Naive thymus-derived CD8-positive, alpha-beta T cell (primary cell): ENCODE measurements at places on chromosomes 6 and 20. TPM values are rescaled to one million over a fixed set of nuclear protein-coding genes. Genes with fewer than 3 reads are reported as not detected.

The APCDD1L gene
- not detected for total RNA-seq

GRCh38 chr6:42813074-42813645 is 31.3 kb downstream of the BICRAL start:
- no peaks in the 10 kb centered on the region for H3K27me3 ChIP-seq
- no peak for DNase-seq
- no peak overlapping the region for H3K4me3 ChIP-seq
- H3K27ac ChIP-seq, result no peak overlapping the region
- H3K4me1 ChIP-seq, result peaks cover 5% of the 10 kb centered on the region
- H3K36me3 ChIP-seq, result peaks cover 7% of the 10 kb centered on the region

DNA sequence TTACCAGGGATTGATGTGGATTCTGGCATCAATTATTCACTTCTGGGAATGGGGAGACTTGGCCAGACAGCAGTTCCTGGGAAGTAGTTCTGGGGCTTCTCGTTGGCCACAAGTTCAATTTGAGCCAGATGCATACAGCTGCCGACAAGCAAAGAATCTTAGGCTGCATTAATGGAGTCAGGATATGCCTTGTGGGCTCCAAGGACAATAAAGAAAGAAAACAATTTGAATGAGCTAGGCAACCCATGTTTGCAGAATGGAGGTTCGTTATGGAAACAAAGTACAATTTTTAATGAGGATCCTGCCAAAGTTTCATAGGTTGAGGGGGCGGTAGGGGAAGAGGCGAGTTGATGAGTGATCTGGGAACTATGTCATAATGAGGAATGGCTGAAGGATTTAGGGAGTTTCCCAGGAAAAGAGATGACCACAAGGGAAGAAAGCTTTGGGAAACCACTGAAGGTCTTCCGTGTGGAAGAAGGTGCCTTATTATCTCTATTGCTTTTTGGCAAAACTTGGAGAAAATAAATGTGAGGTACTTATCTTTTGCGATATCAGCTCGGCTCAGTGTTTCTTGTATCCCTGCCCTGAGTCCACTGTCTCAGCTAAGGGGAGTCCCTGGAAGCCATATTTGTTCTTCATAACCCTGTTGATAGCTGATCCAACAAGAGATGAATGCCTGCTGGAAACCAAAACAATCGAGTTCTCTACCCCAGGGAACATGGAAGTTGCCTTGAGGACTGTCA is 181.0 kb upstream of the ZNF217 start:
- DNase-seq, result no peak
- no peak overlapping the region for H3K4me3 ChIP-seq
- no peaks in the 10 kb centered on the region for H3K36me3 ChIP-seq
- no peaks in the 10 kb centered on the region for H3K27me3 ChIP-seq

DNA sequence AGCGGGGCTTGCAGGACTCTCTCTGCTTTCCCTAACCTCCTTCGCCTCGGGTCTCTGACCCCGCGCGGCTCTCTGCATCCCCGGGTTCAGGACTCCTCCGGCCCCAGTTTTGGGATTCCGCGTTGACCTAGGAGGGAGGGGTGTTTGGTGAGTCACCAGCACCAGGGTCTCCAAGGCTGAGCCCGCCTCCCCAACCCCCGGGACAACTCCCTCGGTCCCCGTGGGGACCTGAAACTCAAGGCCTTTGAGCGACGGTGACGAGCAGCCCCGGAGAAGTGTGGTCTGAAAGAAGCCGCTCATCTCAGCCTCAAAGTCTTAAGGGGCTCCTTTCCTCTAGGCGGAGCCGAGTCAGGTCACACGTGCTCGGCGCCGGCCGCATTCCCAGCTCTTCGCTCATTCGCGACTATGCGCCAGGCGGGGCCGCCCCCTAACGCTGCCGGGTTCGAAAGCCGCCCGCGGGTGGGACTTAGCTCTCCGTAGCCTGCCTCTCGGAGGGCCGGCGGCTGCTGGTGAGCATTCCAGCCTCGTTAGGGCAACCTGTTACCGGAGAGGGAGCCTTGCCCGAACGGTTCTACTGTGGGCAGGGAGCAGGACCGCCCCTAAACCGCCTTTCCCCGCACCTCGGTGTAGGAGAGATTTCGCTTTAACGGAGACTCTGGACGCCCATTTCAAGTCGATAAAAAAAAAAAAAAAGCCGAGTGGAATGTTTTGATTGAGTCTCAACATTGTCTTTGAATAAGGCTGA is 3.0 kb upstream of the PRDM13 start:
- DNase-seq, result no peak
- H3K36me3 ChIP-seq, result peaks cover 2% of the 10 kb centered on the region
- H3K27me3 ChIP-seq, result peaks cover 61% of the 10 kb centered on the region
- no peak overlapping the region for H3K27ac ChIP-seq
- H3K4me1 ChIP-seq, result peaks cover 35% of the 10 kb centered on the region

GRCh38 chr6:130027948-130028347 is 9.6 kb downstream of the L3MBTL3 start:
- peak overlapping the region; percentile 92 for H3K27ac ChIP-seq
- no peaks in the 10 kb centered on the region for H3K27me3 ChIP-seq
- peaks cover 70% of the 10 kb centered on the region for H3K4me1 ChIP-seq

DNA sequence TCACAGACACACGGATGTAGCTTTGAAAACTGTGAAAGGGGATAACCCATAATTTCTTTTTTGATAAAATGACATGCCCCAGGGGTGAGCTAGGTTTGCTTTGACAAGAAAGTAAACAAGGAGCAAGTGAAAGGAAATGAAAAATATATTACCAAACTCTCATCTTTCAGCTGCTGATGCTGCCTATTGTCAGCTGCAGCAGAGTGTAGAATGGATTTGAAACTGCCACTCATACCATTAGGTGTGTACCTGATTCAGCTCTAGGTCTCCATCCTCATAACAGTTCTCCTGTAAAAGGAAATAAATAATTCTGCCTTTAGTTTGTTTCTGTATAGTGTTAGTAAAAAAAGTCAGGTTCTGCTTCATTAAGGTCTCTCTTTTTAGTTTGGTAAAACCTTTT is 415.1 kb upstream of the MARCKS start:
- H3K27ac ChIP-seq, result no peak overlapping the region
- H3K36me3 ChIP-seq, result no peaks in the 10 kb centered on the region
- no peaks in the 10 kb centered on the region for H3K27me3 ChIP-seq
- no peak for DNase-seq
- no peaks in the 10 kb centered on the region for H3K4me1 ChIP-seq

The CALHM6 gene
- 4.8 TPM for total RNA-seq

The FAM83C gene
- not detected for total RNA-seq

GRCh38 chr6:119346936-119347335 is 2.6 kb downstream of the MAN1A1 start:
- no peaks in the 10 kb centered on the region for H3K27me3 ChIP-seq
- H3K36me3 ChIP-seq, result no peaks in the 10 kb centered on the region
- peaks cover 72% of the 10 kb centered on the region for H3K4me1 ChIP-seq
- peak overlapping the region; percentile 90 for H3K27ac ChIP-seq
- no peak for DNase-seq

GRCh38 chr20:1838556-1839279 is 56.5 kb upstream of the SIRPA start:
- peaks cover 16% of the 10 kb centered on the region for H3K27me3 ChIP-seq
- no peak for DNase-seq
- H3K36me3 ChIP-seq, result no peaks in the 10 kb centered on the region

DNA sequence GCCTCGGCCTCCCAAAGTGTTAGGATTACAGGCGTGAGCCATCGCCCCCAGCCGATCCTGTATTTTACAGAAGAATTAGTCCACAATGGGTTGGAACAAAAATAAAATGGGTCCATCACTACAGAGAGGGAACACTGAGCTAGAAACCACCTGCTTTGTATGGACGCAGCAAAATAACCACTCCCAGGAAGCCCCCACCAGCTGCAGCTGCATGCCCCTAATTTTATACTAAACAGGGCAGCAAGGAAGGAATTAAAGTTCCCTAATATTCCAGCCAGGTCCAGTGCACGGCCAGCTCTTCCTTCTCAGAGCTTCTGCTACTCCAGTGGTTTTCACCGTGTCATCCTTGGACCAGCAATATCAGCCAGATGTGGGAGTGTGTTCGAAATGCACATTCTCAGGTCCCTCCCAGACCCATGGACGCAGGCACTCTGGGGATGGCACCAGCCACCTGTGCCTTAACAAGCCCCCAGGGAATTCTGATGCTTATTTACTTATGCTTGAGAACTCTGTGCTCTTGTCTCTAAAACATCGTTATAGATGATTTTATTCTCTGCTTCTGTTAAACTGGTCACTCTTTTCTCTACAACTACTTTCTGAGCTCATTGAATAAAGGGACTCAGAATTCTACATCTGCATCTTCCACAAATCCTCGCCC is 189.5 kb upstream of the SLC24A3 start:
- H3K36me3 ChIP-seq, result peaks cover 3% of the 10 kb centered on the region
- H3K27ac ChIP-seq, result no peak overlapping the region
- H3K4me1 ChIP-seq, result no peaks in the 10 kb centered on the region

DNA sequence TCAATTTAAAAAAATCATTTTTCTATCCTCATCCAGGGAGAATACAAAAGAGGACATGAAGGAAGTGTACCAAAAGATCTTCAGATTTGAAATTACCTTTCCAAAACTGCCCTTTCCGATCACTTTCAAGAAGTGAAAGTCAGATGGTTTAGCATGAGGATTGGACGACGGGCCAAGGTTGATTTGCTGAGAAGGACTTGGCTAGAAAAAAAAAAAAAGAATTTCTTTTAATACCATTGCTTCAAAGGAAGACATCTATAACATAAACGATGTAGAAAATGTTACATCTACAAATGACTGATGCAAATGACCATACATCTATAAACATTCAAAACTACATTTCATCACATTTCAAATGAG is 120.9 kb upstream of the SLC2A12 start:
- peaks cover 4% of the 10 kb centered on the region for H3K36me3 ChIP-seq
- H3K4me3 ChIP-seq, result peak overlapping the region; percentile 96
- H3K4me1 ChIP-seq, result peaks cover 29% of the 10 kb centered on the region
- no peak for DNase-seq
- no peaks in the 10 kb centered on the region for H3K27me3 ChIP-seq

The PHACTR3 gene
- total RNA-seq, result not detected

DNA sequence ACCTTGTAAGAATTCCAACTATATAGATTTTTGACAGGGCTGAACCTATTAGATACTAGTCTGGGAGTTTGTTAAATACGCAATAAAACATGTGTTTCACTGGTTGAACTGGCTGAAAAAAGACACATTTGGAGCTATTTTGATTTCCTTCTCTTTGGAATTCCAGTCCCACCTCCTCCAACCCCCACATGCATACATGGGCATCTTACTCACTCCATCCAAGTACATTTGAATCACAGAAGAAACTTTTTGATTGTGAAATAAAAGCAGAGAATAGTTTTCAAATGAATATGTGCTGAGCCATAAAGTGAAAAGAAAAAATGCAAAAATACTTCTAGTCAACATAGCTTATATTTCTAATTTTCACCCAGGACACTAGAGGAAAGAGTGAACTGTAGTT is 33.9 kb upstream of the STXBP5 start:
- DNase-seq, result no peak
- H3K27ac ChIP-seq, result no peak overlapping the region
- no peaks in the 10 kb centered on the region for H3K27me3 ChIP-seq
- H3K4me3 ChIP-seq, result no peak overlapping the region
- H3K36me3 ChIP-seq, result no peaks in the 10 kb centered on the region
- peaks cover 6% of the 10 kb centered on the region for H3K4me1 ChIP-seq

DNA sequence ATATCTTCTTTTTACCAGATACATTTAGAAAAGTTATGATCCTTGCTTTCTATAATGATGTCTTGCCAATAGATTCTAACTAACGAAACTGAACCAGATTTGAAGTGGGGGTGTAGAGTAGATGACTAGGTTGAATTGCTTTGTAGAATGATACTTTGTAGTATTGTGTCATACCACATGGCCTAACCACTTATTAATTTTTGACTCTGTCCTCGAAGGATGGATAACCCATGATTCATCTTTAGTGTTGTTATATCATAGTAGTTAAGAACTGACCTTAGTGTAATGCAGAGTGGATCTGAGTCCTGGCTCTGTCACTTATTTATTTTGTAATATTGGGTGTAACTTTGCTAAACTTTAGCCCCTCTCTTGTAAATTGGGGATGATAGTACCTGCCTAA is 4.5 kb downstream of the PHF3 start:
- H3K4me1 ChIP-seq, result peaks cover 25% of the 10 kb centered on the region
- no peaks in the 10 kb centered on the region for H3K36me3 ChIP-seq
- peak overlapping the region; percentile 20 for H3K4me3 ChIP-seq
- no peak overlapping the region for H3K27ac ChIP-seq

- peaks cover 8% of the 10 kb centered on the region for H3K36me3 ChIP-seq
- no peak for DNase-seq
- H3K4me1 ChIP-seq, result peaks cover 22% of the 10 kb centered on the region
- H3K27me3 ChIP-seq, result peaks cover 84% of the 10 kb centered on the region
- peak within 1 kb of the TSS; percentile 72 for H3K4me3 ChIP-seq
These were observed at the start of gene VSTM2L for GRCh38 chr20:37902504-37903313. Gene VSTM2L (plus strand): TSS chr20:37903127. CDS start chr20:37903351, 224 bp downstream.

DNA sequence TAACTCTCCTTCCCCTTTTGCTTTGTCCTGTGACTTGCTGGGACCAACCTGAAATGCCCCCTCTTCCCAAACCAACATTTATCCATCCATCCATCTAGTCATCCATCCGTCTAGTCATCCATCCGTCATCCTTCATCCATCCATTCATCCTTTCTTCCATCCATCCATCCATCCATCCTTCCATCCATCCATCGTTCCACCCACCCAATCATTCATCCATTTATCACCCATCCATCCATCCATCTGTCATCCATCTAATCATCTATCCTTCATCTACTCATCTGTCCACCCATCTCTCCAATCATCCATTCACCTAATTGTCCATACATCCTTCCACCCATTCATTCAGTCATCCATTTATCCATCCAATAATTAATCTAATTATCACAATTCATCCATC is 92.7 kb downstream of the EDN3 start:
- no peaks in the 10 kb centered on the region for H3K36me3 ChIP-seq
- peaks cover 2% of the 10 kb centered on the region for H3K27me3 ChIP-seq
- DNase-seq, result no peak
- no peak overlapping the region for H3K27ac ChIP-seq
- H3K4me1 ChIP-seq, result no peaks in the 10 kb centered on the region

DNA sequence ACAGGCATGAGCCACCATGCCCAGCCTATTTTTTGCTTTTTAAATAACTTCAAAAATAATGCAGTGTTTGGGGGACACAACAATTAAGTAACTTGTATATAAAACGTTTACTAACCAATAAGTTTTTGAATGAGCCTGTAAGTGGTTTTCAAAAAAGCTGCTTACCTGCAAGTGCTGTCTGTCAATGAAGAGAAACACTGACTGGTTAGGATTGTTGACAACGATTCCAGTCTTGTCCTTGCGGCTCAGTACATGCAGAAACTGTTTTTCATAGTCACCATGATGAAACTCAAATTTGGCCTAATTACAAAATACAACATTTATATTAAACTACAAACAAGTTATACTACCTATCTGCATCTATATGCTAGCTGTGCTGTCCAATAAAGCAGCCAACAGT is 10.3 kb downstream of the C6orf62 start:
- H3K27ac ChIP-seq, result no peak overlapping the region
- H3K4me3 ChIP-seq, result no peak overlapping the region
- H3K36me3 ChIP-seq, result peaks cover 3% of the 10 kb centered on the region
- H3K4me1 ChIP-seq, result peaks cover 18% of the 10 kb centered on the region

DNA sequence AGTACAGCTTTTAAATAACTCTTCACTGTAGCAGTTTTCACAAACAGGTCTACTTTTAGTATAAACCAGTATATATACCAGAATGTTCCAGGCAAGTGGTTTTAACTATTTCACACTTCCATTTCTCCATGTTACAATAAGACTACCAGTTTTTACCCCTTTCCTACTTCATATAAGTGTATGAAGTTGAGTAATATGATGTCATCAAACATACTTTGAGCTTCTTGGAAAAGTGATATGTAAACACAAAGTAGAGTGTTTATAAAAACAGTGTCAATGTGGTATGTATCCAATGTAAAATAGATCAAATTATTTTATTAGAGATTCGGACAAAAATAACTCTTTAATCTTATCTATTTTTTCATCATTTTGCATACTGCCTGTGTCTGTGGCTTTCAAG is 2.5 kb upstream of the PAQR8 start:
- DNase-seq, result no peak
- H3K27ac ChIP-seq, result no peak overlapping the region
- H3K36me3 ChIP-seq, result no peaks in the 10 kb centered on the region
- H3K4me1 ChIP-seq, result peaks cover 22% of the 10 kb centered on the region
- no peak overlapping the region for H3K4me3 ChIP-seq
- H3K27me3 ChIP-seq, result no peaks in the 10 kb centered on the region

The UTRN gene
- total RNA-seq, result 140 TPM
